ENCODE measurements at places on chromosomes 3 and 15.

GRCh38 chr3:63413523-63413922, 135.4 kb downstream of the SYNPR start:
- no peak for DNase-seq

- DNase-seq: no peak
Measured at GRCh38 chr3:126456211-126456610, 19.5 kb downstream of the ZXDC start.

- DNase-seq: no peak
Measured at GRCh38 chr3:161043336-161044035, 61.7 kb downstream of the B3GALNT1 start.

DNA sequence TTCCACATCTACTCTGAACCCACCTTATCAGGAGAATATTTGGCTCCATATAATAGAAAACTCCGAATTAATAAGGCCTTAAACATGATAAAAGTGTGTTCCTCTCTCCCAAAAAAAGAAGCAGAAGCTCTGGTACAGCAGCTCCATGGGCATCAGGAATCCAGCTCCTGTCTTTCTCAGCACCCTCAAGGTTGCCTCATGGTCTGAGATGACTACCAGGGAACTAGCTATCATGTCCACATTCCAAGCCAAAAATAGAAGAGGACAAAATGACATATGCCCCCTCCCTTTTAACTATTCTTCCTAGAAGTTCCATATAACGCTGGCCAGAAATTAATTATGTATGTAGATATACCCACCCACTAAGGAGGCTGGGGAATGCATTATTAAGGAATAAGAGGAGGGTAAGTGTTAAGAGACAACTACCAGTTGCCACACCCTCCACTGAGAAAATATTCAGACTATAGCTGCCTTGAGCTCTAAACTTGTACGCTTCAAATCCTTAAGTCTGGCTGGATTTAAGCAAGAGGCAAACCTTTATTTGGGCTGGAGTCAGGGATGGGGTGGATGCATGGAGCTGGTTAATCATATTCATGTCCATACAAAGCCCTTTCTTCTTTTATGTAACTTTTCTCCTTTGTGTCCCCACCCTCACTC, 35.8 kb upstream of the CTDSPL start:
- DNase-seq: no peak

DNA sequence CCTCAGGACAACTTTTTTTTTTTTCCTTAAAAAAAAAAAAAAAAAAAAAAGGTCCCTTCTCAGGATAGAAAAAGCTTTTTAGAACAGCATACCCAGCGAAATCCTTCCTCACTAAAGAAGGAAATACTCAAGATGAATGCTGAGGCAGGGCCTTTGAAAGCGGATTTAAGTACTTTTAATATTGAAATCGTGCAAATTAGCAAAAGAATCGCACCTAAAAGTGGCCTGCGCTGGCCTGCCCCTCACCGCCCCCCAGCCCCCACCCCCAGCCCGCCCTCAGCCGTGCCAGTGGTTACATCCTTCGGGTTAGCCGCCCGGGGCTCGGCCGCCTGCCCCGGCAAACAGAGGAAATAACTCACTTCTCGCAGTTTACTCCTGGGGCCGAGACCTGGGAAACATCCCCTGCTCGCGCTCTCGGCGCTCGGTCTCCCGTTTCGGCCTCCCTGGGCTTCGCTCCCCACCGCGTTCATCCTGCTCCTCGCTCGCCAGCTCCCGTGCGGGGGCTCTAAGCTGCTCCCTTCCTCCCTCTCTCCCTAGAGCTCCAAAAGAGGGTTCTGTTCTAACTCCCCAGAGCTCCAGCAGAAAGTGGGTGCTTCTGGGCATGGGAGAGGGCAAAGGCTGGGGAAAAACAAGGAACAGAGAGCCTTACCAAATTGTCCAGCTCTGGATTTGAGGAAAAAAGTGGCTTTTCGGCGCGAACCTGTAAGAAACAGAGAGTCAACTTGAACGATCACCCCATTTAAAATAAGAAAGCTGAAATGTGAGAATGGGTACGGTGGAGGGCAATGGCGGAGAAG, 5.2 kb downstream of the MEIS2 start:
- no peak for DNase-seq

DNA sequence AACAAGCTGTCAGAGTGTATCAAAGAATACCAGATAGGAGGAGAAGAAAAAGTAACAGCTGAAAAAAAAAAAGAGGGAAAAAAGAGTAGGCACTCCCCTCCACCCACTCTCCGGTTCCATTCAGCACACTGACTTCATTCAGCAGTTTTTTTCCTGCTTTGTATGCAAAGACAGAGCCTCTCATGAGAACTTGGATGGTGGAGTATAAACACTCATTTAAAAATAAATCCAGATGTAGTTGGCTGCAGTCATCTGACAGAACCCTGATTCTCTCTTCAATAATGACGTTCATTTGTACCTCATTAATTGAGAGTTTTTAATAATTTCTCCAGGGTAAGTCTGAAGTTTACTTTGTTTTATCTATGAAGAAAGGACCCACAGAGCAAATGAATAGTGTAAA, 81.0 kb downstream of the TMEM108 start:
- no peak for DNase-seq

DNA sequence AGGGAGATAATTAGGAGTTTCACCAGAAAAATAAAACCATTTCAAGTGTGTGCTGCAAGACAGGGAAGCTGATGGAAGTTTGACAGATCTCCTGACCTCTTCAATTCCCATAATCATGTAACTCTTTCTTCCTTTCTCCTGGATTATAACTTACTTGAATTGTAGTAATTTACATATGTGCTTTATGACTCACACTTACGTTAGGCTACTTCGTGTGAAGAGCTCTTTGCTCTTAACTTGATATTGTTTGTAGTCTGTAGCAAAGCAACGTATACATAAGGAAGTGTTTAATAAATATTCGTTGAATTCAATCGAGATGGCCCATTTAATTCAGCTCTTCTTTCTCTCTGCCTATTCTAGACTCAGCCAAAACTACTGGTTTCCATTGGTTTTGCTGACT, 23.5 kb downstream of the ROBO2 start:
- DNase-seq: no peak

GRCh38 chr3:55676643-55677042, 189.5 kb upstream of the WNT5A start:
- no peak for DNase-seq

GRCh38 chr3:71432044-71432975, 151.2 kb downstream of the FOXP1 start:
- no peak for DNase-seq
